ENCODE measurements at places on chromosomes 2 and 18.

DNA sequence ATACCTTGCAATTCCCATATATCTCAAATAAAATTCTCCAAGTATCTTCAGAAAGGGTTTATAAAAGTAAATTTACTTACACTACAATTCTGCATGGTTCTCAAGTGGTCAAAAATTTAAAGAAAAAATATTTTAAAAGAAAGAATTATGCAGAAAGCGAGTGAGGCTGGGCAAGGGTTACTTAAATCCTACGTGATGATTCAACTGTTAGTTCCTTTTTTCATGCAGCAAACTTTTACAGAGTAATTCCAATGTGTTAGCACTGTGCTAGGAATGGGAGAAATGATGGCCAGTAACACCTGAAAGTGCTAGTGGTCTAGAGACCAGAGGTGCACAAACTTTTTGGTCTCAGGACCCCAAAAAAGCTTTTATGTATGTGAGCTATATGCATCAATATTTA lies 133.4 kb downstream of the ATAD2B start:
- no peak for DNase-seq

- DNase-seq, result no peak
These were observed 4.2 kb upstream of the SCN3A start for GRCh38 chr2:165208094-165208493.

DNA sequence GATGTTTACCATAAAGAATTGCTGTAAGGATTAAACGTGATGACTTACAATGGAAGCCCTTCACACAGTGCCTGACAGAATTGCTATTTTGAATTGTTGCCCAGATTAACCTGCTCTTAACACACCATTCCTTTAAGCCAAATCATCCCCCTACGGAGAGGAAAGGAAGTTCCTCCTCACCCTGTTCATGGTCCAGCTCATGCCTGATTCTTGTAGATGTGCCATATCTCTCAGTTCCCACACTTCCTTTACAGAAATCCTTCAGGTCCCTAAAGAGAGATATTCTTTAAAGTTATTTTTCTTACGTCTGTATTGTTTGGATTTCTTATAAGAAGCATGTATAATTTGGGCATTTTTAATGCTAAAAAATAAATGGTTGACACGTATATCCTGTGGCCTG lies 127.5 kb upstream of the DAPL1 start:
- no peak for DNase-seq

- DNase-seq, result no peak
These were observed 203.5 kb downstream of the CTIF start for GRCh38 chr18:48742304-48742703.

Data from posterior cingulate gyrus (tissue), 11 donors.